ENCODE measurements at places on chromosomes 12 and 14.

DNA sequence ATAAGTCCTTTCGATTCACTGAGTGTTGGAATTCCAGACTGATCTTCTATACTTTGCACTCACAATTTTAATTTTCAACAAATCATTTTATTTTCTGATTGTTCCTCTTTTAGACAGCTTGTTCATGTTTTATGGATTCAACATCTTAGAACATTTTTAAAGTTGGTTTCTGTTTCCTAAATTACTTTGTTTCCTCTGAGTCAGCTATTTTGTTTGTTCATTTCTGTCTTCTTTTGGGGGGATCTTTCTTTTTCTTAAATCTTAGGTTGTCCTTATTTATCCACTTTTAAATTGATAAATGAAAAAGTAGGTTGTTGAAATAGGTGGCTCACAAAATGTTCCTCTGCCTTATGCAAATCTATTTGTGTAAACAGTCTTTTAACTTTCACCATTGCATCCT is 160.0 kb downstream of the GALC start:
- DNase-seq, result no peak

DNA sequence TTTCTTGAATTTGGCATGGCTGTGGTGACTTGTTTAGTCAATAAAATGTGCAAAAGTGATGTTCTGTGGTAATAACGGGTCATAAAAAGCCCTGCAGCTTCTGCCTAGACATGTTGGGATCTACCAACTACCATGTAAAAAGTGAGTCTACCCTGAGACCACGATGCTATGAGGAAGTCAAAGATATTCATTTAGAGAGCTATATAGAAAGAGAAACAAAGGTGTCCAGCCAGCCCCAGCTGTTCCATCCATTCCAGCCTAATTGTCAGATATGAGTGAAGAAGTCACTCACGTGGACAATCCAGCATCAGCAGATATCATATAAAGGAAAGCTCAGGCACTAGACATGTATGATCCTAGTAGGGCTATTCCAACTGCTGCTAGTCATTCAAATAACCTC is 117.2 kb upstream of the SSTR1 start:
- DNase-seq, result no peak

- no peak for DNase-seq
Measured at GRCh38 chr14:81315341-81315740, 84.8 kb downstream of the STON2 start.

- DNase-seq, result no peak
Measured at GRCh38 chr12:39144613-39145061, 239.2 kb upstream of the CPNE8 start.

DNA sequence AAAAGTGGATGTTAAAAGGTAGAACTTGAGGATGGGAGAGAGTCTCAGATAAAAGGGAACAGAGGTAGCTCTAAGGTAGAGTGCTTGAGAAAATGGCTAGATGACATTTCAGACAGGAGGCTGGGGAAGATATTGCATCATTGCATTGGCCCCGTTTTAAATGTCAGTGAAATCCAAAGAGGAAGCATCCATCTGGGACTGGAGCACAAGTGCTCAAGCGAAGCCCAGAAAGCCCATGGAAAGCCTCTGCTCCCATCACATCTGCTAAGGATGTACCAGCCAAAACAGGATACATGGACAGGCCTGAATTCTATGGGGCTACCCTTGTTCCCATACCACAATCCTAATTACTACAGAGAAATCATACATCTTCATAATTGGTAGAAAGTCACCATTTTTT is 581.5 kb upstream of the TMEM132C start:
- DNase-seq, result no peak

- no peak for DNase-seq
Measured at GRCh38 chr14:65281991-65282895, 130.3 kb upstream of the FUT8 start.

- DNase-seq, result no peak
Measured at GRCh38 chr12:54159140-54159539, 29.6 kb downstream of the SMUG1 start.

DNA sequence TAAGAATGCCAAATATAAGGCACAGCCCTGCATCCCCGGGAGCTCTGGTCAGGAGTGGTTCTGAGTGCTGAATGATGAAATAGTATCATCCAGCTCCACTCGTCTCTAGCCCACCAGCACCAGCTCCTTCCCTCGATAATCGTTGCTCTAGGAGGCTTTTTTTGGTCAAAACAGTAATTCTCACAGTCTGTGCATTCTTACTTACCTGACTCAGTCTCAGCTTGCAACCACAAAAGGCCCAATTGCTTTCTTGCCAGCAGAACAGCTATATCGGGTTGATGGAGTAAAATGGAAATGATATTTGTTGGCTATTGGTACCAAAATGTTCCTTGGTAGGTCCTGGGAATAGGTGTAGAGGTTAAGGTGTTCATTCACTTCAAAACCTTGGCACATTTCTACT is 94.8 kb downstream of the BMP4 start:
- DNase-seq, result no peak

DNA sequence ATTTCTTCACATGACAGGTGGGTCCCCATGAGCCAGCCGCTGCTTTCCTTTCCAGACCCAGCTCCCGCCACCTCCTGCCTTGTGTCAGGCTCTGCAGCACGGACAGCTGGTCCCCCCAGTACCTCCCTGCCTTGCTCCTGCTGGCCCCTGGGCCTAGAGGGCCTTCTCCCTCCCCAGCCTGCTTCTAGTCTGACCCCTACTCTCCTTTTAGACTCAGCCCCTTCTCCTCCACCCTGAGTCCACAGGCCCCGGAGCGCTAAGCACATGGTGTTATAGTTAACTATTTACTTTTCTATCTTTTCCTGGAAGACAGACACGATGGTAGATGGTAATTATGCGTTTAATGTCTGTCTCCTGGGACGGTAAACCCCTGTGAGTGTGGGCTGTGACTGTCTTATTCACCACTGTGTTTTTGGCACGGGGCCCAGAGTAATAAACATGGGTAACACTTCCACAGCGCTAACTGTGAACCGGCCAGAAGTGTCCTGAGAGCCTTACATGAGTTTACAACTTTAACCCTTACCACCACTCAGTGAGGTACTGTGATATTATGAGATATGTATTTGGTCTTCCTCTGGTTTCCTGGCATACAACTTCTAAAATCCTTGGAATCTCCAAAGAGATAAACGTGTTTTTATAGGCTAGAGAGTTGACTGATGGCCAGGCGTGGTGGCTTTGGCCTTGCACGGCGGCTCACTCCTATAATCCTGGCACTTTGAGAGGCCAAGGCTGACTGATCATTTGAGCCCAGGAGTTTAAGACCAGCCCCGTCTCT is 41.2 kb downstream of the DGLUCY start:
- DNase-seq, result peak; percentile 89

DNA sequence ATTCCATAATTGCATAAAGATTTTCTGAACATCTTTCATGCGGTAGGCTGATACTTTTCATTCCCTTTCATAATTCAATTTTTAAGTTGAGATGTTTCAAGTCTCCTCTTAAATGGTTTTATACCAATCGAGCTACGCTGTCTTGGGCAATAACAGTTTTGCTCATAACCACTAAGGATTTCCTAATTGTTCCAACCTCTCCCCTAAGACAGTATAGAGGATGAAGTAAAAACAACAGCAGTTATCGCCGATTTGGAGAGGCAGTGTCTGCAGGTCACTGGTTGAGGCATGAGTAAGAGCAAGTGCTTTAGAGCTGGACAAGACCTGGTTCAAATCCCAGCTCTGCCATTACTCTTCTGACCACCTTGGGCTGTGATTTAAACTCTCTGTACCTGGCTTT is 6.9 kb upstream of the MED13L start:
- no peak for DNase-seq

DNA sequence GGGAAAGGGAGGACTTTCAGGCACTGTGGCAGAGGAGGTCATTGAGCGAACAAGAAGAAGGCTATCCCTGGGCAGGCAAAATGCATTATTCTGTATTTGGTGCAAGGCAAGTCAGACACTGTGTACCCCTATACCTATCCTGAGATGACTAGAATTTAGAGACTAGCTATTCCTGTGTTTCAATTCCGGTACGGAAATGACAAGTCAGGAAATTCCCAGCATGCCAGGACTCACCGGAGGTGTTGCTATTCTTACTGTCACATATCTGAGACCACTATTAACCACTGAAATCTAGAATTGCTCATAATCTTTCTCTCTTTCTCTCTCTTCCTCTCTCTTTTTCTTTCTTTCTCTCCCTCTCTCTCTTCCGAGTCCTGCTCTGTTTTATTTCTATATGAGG is 297.1 kb downstream of the PDZRN4 start:
- DNase-seq, result peak; percentile 73

- no peak for DNase-seq
Measured at GRCh38 chr14:23361763-23362162, 3.2 kb downstream of the EFS start.

DNA sequence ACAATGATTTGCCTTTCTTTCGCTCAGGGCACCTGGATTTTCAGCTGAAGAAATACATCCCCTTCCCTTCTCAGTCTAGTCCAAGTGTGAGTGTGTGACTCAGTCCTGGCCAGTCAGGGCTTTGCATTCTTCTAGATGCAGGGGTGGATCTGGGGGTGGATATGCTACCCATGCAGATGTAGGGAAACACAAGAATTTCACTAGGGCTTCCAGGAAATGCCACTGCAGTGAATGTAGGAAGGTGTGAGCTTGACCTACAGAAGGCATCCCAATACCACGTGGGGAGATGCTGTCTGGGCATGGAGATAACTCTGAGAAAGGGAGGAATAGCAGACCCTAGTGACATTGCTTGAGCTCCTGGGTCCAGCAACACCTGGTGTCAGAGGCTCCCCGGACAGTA is 404.2 kb downstream of the GLT1D1 start:
- no peak for DNase-seq

- DNase-seq, result peak; percentile 20
Measured at GRCh38 chr12:71594214-71594948, 69.3 kb downstream of the ZFC3H1 start.

All from dermis microvascular lymphatic vessel endothelial cell (primary cell).